ENCODE measurements at places on chromosomes 13 and 19.

DNA sequence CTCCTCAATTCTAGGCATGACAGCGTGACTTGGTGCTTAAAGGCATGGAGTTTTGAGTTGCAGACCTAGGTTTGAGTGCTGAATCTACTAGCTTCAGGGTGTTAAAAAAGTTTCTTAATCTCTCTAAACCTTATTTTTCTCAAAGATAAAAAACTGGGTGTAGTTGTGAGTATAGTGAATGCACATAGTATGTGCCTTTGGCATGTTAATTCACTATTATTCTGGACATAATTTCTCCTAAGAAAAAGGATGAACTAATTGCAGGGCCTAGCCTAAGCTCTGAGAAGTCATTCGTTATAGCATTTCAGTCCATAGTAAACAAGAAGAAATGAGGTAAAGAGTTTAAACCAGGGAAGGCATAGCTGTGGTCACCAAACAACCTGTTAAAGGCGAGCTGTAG is 149.0 kb downstream of the LACC1 start:
- no peak for DNase-seq

GRCh38 chr13:71869274-71869673 is 2.3 kb upstream of the DACH1 start:
- no peak for DNase-seq

GRCh38 chr13:114119196-114119595 is 13.2 kb downstream of the RASA3 start:
- peak; percentile 85 for DNase-seq

DNA sequence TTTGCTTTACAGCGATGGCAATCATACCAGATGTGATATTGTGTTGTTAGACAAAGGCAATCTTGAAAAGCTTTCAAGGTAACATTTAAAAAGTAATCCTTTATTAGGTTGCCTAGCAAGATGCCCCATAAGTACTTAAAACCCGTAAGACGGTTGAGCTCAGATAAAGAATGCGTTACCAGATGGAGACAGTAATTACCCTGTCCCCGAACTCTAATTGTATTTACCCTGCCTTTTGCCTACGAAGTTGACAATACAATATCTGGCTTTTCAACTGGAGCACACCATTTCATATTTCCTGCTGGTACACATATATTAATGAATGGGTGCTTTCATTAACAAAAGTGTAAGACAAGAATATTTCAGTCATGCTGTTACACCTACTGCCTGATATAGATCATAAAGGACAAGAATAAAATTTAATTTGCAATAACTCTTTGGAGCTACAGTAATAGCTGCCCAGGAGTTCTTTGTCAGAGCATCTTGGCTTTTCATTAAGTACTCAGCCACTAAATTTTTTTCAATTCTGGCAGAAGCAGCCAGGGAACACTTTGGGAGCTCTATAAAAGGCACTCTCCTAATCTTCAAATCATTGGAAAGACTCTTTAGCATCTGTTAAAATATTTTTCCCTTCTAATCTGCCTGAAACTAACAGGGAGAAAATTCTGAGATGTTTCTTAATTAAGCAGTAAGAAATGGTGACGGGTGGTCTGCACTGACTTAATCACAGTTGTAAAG is 63.8 kb downstream of the DCT start:
- DNase-seq = no peak

DNA sequence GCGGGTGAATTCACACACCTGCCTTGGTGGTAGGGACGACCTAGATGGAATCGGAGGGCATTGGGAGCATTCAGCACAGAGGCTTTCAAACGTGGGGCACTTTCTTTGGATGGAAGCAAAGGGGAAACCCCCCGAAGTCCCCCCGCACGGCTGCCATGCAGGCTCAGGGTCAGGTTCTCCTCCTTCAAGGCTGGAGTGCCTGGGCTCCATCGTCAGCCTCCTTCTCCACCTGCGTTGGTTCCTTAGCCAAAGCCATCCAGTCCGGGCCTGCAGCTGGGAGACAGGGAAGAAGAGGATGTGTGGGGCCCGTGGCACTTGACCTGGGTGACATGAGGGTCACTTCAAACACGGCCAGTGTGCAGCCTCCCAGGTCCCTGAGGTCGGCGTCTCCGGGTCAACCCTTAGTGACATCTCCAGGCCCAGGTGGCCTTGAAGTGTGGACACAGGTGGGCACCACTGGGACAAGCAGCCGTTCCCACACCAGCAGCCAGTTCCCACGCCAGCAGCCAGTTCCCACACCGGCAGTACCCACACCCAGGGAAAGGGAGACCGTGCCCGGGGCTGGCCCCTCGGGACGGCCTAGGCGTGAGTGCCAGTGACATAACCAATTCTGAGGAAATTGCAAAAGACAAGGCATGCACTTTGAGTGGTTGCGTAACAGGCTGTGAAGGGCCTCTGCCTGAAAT is 116.0 kb downstream of the SOX1 start:
- no peak for DNase-seq

DNA sequence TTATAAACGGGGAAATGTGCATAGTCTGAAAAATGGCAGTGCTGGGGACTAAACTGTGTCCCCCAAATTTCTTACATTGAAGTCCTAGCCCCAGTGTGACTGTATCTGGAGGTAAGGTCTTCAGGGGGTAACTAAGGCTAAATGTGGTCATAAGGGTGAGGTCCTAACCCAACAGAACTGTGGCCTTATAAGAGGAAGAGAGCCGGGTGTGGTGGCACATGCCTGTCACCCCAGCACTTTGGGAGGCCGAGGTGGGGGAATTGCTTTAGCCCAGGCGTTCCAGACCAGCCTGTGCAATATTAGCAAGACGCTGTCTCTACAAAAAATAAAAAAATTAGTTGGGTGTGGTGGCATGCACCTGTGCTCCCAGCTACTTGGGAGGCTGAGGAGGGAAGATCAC is 17.8 kb downstream of the PROZ start:
- no peak for DNase-seq

GRCh38 chr19:10195199-10195519 is 406 bp upstream of the DNMT1 start:
- DNase-seq = no peak

DNA sequence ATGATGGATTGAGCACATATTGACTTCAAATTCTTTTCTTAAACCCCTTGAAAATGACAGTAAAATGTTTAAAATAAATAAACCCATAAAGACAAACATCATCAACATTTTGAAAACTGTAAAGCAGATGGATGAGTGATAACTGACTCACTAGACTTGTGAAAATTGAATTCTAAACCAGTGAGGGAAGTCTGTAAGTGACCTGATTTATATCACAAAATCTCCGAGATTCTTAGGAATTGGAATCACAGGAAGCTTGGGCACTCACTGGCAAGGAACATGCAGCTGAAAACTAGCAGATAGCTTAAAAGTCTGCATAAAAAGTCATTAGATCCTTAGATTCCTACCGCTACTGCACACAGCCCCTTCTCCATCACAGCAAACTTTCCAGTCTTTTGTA is 51.3 kb upstream of the TSC22D1 start:
- no peak for DNase-seq

- DNase-seq = no peak
These were observed 11.1 kb downstream of the FTL start for GRCh38 chr19:48975947-48976847.

DNA sequence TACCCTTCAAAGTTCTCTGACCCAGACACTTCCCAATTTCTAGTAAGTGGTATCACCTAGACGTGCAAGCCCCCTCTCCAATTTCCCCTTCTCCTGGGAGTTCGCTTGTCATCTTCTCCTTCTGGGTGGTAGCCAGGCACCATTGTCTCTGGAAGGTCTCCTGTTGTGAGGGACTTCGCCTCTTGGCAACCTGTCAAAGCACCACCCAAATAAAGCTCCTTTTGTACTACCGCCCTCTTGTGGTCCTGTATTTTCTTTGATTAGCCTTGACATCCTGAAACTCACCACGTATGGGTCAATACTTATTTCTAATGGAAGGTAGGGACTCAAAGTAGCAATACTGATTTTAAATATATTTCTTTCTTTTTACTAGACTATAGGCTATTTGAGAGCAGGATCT is 8.2 kb downstream of the GPC5 start:
- peak; percentile 13 for DNase-seq

DNA sequence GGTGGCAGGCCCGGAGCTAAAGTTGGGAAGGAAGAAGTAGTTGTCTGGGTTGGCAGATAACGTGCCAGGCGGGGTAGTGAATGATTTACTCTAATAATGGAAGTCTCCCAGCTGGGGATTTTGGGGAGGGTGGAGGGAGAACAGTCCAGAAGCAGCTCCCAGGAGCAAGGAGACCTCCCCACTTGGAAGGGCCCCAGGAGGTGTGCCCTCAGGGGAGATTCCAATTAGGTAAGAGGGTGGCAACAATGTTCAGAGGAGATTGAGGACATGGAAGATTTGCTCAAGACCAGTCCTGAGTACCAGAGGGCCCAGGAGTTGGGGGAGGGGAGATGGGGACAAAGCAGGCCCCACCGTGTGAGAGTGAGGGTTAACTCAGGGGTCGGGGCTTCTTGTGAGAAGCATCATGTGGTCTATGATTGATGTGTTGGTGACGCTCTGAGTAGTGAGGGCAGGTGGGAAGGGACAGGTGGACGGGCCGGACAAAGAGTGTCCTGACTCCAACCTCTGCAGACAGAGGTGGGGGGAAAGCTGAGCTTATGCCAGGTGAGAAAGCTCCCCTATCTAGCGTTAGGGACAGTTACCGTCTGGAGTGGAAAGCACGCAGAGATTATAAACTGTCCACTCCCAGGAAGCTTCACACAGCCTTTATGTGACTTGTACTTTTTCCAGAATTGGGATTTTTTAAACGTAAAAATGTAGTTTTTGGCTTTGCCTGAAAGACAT is 3.5 kb downstream of the SPINT2 start:
- DNase-seq = no peak

- peak; percentile 85 for DNase-seq
These were observed 2.7 kb upstream of the CAPNS1 start for GRCh38 chr19:36136964-36137686.

- DNase-seq = no peak
These were observed 14.1 kb upstream of the PRKD2 start for GRCh38 chr19:46731007-46731501.

DNA sequence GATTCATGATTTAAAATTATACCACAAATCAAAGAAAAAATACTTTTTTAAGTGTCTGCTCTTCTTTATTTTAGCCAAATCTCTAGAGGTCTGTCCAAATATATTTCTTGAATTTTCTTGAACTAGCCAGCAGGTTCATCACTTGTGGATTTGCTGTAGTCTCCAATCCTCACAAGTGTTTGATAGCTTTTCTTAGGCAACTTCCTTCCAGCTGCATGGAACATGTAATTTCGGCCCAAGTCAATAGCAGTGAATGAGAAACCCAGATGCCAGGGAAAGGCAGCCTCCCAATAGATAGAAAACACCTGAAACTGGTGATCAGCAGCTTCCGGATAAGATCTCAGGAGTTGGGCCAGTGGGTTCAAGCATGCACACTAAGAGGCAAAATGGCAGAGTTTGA is 15.6 kb upstream of the RNASEH2B start:
- no peak for DNase-seq

DNA sequence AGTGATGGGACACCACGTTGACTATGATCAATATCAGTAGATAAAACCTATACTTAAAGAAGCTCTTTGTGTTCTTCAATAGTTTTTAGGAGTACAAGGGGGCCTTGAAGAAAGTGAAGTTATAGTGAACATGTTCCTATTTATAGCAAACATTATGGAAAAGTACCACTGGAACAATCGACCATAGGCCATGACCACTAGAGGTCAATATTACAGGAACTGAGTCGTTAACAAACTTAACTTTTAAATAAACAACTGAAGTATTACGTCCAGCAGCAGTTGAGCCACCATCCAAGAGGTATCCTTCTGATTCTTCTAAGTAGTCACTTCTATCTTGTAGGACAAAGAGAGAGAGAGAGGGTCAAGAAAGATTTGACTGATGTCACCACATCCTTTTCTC is 391.0 kb upstream of the SLITRK5 start:
- no peak for DNase-seq

DNA sequence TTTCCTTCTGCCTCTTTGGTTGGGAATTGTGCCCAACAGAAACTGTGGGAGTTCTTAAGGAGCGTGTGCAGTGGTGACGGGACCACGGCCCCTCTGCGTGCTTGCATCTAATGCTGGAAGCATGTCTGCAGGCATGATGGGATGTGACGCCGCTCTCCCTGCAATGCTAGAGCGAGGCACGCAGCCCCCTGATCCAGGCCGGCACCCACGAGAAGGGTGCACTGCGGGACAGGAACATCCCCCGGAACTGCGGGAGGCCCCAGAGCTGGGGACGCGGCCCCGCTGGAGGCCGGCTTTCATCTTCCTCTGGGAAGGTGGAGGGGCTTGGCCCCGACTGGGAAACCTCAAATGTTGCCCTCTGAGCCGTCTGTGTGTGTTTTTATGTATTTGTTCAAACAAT is 32.7 kb downstream of the TMEM255B start:
- no peak for DNase-seq

GRCh38 chr13:100128373-100128772 is 39.5 kb downstream of the PCCA start:
- DNase-seq = no peak

Measured in urothelium cell line (cell line).